Stimulated activated CD4-positive, alpha-beta T cell treated with anti-CD3 and anti-CD28 coated beads, Interleukin-15, amount 100 ng/mL, for 1 hour (primary cell): ENCODE measurements at places on chromosomes 7 and 10.

- DNase-seq, result no peak
These were observed 28.0 kb downstream of the HERC4 start for GRCh38 chr10:68047122-68047521.

GRCh38 chr10:101618871-101619270 is 30.8 kb downstream of the DPCD start:
- DNase-seq, result no peak

DNA sequence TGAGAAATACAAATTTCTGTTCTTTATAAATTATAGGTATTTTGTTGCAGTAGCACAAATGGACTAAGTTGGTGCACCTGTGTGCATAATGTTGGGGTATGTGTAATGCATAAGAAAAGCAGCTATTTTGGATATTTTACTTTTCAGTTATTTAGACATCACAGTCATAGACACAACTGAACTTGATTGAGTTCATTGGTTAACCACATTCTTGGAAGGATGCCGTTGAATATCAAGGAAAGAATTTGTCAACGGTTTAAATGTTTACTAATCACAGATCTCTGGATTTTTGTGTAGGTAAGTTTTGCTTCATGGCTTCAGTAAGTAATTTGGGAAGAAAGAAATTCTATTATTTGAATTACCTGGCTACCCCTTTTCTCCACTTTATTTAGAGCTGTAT is 4.1 kb downstream of the OTUD1 start:
- no peak for DNase-seq

DNA sequence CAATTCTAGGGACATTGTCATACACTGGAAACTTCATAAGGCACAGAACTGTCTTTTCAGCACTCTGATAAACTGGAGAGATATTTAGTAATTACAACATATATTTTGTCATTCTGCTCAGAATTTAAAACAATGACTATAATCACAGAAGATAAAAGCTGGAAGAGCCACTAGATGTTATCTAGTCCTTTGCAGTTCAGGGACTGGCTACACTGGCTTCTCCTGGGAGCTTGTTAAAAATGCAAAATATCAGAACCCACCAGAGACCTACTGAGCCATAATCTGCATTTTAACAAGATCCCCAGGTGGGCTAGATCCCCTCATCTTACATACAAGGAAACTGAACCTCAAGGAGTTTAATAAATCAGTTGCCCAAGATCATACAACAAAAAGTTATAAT is 32.3 kb downstream of the IDE start:
- DNase-seq, result no peak

- DNase-seq, result no peak
These were observed 71.3 kb downstream of the CHST15 start for GRCh38 chr10:124022066-124022465.

GRCh38 chr10:119398996-119399395 is 143.5 kb downstream of the RGS10 start:
- no peak for DNase-seq

GRCh38 chr7:117816727-117817126 is 56.5 kb downstream of the CTTNBP2 start:
- DNase-seq, result no peak

DNA sequence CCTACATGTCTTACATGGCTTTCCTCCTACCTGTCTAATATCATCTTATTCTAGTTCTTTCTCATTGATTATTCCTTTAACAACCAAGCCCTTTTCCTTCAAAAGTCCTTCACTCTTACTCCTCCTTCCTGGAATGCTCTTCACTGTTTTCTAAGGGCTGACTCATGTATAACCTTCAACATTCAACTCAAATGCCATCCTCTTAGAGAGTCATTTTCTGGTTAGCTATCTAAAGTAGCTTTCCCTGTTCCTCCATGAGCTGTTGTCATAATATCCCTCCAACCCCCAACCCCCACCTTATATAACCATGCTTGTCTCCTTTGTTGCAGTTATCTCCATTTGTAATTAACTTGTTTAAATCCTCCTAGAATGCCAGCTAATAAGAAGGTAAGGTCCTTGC is 286.8 kb downstream of the ADK start:
- DNase-seq, result no peak

DNA sequence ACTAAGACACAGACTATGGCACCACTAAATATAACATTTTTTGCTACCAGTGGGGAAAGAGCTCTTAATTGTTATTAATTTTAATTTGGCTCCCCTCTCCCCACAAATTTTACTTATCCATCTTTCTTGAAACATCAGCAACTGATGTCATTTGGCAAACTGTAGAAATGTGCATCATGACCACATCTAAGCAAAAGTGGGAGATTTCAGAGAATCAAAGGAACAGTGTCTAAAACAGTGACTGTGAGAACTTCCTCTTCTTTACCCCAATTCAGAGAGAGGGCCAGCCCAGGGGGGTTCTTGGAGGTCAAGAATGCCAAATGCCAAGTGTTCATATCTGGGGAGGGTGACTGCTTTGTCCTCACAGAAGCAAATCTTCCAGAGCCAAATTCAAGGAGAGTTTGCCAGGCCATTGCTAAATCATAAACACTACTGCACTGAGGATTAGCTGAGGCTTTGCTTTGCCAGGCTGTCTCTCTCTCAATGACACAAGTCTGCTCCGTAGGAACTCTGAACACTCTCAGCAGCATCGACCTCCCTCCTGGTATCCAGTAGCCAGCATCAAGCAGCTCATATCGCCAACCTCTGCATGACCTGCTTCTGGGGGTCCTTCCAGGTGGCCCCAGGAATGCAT is 65.6 kb downstream of the ITIH5 start:
- no peak for DNase-seq

DNA sequence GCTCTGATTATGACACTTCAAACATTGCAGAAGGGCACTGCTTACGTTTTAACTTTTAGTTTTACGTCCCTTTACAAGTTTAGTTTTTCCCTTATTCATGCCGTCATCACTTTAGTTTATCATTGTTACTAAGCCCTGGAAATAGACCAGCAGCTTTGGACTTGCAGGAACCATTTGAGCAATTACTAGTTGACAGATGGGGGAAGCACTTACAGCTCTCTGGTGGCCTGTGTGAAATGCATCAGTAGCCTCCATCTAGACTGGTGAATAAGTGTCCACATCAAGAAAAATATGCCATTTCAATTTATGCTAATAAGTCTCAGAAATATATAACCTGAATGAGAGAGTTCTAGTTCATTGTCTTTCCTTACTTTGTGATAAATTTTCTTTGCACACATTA is 194.9 kb upstream of the GRM3 start:
- no peak for DNase-seq

DNA sequence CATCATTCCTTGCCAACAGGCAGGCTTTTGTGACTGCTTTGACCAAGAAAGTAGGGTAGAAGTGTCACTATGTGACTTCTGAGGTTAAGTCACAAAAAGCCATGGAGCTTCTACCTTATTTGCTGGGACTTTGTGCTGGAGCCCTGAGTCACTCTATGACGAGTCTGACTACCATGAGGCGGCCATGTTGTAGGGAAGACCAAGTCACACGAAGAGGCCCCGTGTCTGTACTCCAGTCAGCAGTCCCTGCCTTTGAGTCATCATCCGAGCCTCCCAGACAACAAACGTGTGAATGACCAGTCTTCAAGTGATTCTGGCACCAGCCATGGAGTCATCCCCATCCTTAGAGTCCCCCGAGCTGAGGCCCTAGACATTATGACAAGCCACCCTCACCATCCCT is 3.5 kb upstream of the MYL10 start:
- no peak for DNase-seq

DNA sequence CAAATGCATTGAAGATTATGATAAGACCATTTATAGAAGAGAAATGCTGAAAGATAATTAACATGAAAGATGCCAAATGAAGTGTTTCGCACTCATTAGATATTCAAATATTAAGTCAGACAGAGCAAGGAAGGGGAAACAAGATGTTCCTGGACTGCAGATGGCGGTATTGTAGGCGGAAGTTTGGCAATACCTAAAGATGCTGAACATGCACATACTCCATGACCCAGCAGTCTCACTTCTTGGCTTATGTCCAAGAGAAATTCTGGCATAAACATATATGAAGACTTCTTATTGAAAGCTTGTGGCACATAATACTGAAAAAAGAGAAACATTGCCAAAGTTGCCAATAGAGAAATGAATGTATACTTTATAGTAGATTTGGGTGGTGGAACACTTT is 325.4 kb upstream of the SEMA3C start:
- DNase-seq, result no peak

GRCh38 chr10:70518695-70519094 is 40.1 kb downstream of the PALD1 start:
- no peak for DNase-seq

DNA sequence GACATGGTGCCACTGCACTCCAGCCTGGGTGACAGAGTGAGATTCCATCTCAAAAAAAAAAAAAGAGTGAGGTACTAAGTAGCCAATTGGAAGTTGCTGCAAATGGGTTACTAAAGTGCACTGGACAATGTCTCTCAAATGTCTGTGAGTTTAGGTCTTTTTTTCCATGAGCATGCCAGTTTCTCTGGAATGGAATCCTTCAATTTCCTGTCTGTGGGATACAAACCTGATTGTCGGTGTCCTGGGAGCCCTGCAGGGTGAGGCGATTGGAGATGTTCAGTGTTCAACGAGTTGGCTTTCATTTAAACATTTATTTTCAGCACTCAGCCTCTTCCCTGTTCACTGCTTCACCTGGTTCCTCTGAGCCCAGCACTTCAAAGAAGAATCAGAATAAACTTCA is 5.3 kb upstream of the CALD1 start:
- no peak for DNase-seq

GRCh38 chr7:26930201-26930600 is 65.8 kb upstream of the SKAP2 start:
- no peak for DNase-seq

DNA sequence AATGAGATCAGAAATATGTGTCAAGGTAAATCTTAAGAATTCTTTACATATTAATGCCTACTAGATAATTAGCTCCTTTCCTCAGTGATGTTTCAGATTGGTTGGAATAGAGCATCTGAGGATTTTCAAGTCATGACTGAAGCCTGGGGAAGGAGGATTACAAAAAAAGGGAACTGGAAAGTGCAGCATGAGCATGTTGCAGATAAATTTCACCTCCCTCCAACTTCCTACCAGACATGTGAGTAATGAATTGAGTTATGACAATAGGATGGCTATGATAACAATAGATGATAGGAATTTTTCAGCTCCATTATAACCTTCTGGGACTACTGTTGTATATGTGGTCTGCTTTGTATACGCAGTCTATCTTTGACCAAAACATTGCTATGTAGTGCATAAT is 104.2 kb upstream of the RAB18 start:
- no peak for DNase-seq

- DNase-seq, result no peak
These were observed 28.3 kb downstream of the EMX2 start for GRCh38 chr10:117570880-117571279.

DNA sequence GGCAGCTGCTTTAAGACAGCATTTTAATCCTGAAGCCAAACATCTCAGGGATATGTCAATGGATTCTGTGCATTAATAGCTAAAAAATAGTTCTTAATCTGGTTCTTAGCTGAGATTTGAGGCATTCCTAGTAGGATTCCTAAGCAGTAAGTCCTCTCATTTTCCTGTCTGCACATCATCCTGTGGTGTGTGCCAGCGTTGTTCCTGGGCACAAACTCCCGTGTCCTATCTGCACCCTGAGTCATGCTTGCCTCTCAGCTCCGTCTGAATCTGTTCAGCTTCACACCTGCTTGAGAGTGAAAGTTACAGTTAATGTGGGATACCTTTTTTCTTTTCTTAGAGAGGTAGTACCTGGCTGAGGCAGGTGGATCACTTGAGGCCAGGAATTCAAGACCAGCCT is 19.5 kb downstream of the BAG3 start:
- no peak for DNase-seq

GRCh38 chr10:387909-388660 is 252.8 kb downstream of the ZMYND11 start:
- no peak for DNase-seq

DNA sequence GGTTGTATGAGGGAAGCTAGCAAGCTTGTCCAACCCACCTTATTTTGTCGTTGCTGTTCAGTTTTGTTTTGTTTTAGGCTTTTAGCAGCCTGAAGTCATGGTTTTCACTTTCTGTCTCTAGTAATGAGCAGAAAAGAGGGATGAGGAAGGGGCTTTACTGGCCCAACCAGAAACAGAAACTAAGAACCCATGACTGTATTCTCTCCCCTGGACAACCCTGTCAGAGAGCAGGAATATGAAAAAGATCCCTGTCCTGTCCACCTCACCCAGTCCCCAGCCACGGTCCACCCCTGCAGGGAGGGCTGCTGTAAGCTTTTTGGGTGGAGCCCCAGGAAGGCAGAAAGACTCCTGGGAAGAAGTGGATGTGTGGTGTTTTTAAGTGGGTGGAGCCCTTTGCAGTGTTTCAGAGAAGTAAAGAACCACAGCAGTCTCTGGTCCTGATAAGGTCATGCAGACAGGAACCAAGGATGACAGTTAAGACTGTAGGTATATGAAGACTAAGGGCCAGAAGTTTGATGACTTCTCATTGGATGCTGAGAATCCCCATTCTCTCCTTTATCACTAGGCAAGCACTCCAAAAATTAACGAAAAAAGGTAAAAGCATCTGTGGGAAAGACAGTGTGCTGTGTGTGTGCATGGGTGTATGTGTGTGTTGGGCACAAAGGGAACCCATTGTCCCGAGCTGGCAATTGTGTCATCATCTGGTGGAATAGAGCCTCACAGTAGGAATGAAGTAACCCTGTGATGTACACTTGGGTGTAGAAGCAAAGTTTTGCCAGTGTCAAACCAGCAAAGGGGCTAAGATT is 13.8 kb downstream of the MRPL32 start:
- DNase-seq, result no peak

DNA sequence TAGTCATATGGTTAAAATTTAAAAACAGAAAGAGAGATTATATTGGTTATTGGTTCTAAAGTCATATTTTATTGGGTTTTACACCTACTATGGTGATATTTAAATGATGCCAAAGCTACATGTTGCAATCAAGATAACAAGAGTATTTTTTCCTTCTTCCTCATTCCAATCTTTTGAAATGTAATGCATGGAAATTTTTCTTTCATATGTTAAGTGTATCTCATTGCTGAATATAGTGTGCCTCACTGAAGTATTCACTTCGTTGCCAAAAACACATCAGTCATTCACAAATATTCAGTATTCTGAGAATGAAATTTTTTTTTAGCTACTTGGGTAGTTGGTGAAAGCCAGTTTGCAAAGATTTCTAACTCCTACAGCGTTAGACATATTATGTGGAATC is 19.5 kb downstream of the HDAC9 start:
- DNase-seq, result no peak

DNA sequence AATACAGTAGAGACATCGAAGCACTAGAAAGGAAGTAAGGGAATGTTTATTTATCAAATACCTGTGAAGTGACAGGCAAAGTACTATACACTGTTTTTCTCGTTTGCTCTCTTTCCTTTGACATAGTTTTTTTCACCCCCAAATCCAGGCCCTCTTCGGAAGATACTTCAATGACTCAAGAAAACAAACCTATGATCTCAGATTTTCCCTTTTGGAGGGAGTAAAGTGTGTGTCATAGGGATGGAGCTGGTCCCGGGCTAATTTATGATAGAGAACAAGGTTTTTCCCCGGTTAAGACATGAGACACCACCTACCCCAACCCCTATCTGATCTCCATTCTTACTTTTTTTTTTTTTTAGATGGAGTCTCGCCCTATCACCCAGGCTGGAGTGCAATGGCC is 61.7 kb downstream of the MAP3K8 start:
- DNase-seq, result no peak
